Activated naive CD4-positive, alpha-beta T cell treated with anti-CD3 and anti-CD28 coated beads for 36 hours (primary cell): ENCODE measurements at places on chromosomes 4 and X. TPM values are rescaled to one million over a fixed set of nuclear protein-coding genes. Genes with fewer than 3 reads are reported as not detected.

DNA sequence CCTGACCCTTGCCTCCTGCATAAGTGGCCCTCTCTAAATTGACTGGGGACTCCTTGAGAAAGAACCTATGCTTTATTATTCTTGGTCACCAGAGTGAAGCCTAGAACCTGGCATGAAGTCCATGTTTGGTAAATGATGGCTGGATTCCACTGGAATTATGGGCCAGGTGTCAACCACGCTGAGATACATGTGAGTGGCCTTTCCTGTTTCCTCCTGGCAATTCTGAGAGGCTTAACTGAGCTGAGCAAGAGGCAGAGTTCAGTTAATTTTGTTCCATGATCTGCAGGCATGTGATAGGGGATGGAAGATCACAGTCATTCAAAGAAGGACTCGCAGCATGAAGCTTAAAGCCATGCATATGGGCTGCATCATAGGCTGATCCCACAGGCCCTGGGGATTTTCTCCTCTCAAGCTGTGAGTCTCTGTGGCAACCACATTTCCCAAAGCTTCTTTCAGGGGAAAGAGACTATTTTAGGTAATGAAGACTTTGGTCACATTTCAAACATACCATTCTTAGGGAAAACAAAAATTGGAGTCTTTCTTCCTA lies 69.4 kb upstream of the CLNK start:
- DNase-seq: no peak

DNA sequence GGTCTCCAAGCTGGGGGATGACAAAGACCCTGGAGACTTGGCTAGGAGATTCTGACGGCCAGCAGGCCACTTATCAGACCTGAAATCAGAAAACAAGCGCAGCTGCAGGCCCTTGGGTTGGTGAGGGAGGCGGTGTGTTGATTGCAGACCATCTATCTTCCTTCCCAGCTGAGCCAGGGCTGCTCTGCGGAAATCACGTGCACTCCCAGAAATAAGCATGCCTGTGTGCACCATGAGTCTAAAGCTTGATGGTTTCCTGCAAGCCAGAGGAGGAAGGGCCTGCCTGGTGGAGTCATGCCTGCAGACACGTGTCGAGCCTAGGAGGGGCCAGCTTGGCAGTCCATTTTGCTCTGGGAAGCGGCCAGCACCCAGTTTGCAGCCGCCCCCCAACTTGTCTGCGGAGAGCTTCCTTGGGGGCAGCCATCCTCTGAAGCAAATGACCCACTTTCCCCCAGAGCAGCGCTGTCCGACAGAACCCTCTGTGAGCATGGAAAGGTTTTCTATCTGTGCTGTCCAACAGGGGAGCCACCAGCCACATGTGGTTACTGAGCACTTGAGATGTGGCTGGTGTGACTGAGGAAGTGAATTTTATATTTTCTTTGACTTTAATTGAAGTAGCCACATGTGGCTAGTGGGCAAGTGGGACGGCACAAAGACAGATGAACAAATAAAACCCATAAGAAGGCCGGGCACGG lies 175.7 kb upstream of the BCOR start:
- peak; percentile 13 for DNase-seq

The CT45A5 gene
- total RNA-seq: not detected

The TRAM1L1 gene
- total RNA-seq: not detected

DNA sequence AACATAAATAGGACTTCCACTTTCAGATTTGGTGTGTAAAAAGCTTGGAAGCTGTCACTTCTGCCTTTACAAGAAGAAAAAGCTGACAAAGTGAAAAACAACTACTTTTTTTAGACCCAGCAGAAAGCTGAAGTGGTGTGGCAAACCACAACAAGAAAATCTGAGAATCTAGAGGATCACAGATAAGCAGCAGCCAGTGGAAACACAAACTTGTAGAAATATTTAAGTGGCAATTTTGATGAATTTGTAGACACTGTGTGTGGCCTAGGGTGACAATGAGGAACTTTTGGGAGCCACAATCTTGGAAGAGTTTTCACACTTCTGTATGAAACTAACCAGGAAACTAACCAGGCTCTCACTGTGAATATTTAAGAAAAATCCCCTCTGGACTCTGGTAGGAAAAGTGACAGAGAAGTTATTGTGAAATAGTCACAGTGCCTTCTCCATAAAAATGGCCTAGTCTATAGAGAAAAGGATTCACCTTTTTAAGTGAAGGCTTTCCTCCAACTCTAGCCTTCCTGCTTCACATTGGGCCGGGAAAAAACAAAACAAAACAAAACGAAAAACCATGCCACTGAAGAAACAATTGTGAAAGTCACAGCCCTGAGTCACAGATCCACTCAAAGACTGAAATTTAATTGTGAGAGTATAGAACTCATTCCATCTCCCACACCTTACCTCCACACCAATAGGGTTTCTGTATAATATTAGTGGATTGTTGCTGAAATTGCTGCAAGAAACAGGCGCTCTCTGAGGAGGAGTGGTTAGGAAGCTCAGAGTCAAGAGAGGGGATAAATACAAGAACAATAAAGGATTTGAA lies 26.7 kb upstream of the GUCY1A1 start:
- DNase-seq: no peak

GRCh38 chr4:145557720-145558119 lies 61.5 kb upstream of the MMAA start:
- DNase-seq: peak; percentile 73

The TCEAL6 gene
- not detected for total RNA-seq

GRCh38 chr4:140125374-140125773 lies 28.6 kb downstream of the MAML3 start:
- DNase-seq: no peak

The AFF2 gene
- total RNA-seq: 2.0 TPM

The GLRA3 gene
- not detected for total RNA-seq

The TEX13D gene
- total RNA-seq: not detected

The AADAT gene
- not detected for total RNA-seq

DNA sequence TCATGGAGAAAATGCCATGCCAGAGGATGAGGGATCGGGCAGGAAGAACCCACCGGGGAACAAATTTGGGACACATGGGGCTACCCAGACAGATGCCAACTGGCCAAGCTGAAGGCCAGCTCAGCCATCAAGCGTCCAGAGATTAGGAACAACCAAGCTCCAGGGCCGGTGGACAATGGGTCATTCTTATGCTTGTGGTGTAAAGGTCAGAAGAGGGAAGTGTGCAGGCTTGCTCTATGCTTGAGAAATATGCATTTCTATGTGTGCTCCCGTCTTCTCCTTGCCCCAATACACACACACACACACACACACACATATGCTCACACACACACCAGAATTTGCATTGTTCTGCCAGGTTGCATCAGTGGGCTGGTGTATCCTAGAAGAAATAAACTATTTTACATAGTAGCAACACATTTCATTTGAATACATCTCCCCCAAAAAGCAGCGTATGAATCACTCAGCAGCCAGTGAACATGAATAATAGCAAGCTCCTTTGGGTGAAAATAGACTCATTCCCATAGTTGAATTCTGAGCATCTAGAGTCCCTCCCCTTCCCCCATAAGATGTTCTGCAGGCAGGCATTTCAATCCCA lies 201.9 kb upstream of the PPARGC1A start:
- no peak for DNase-seq

DNA sequence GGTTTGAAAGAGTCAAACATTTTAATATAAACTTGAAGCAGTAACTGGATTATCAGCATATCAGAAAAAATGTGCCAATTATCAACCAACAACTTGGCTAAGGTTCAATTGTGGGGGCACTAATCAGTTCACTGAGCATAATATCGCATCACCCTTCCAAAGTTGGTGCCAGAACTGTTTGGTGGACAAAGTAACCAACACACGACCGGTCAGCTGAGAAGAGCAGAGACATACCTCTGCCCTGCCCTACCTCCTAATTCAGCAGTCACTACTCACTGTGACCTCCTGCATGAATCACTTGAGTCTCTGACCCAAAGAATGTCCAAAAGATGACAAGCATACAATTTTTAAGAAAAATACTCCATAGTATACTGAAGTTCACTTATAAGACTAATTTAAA lies 53.2 kb downstream of the TSPAN5 start:
- no peak for DNase-seq

The LRCH2 gene
- total RNA-seq: not detected

The CLDN2 gene
- total RNA-seq: not detected

DNA sequence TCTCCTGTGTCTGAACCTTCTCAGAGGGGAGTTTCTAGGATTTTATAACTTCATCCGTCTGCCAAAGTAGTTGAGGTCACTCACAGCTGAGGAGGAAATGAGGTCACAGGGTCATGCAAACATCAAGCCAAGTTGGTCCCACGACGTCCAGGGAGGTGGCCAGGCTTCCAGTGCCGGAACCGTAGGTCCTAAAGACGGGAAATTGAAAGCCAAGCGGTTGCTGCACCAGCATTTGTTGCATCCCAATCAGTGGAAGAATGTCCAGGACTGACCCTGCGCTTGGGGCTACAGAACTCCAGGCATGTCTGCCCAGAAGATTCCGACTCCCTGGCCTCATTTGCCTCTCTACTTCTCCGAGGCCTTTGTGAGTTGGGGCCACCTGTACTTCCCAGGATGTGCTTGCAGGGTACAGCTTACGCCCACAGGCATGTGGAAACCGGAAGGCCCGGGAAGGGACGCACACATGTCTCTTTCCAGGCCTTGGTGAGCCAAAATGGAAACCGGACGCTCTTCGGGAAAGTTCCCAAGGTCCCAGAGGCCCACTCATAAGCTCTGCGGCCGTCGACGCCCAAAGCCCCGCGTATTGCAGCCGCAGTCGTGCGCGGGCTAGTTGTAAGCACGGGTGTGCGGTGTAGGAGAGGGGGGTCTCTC lies 9.3 kb downstream of the PRDM8 start:
- DNase-seq: no peak

DNA sequence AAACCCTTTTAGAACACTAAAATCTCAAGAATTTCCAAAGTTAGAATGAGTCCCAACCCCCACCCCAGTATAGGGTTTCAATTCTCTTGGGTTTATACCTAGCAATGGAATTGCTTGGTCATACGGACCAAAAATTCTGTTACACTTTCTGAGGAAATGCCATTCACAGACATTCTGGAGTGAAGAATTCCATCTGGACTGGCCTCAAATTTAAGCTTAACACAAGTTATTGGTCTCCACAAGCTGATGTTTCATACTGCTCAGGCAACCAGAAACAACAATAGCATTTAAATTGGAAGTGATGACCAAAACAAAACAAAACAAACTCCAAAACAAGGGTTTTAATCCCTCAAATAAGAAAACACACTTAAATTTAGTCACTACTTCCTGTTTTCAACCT lies 51.1 kb downstream of the GPC4 start:
- DNase-seq: no peak

DNA sequence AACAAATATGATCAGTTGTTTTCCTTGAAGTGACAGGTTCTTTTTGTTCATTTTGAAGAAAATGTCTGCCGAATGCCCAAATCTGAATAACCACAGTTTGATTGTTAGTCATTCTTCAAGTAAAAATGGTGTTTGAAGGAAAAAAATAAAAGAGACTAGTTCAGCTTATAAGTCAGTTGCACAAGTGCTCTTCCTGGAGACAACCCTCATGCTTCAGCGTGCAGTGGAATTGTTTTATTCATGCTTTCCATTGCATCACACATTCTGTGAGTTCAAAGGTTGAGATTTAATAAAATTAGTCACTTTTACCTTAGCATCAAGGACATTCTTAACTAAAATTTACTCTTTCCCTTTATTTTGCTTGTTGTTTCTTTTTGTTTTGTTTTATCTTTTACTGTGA lies 404.9 kb downstream of the ZNF674 start:
- peak; percentile 46 for DNase-seq

GRCh38 chr4:128718768-128719167 lies 90.7 kb upstream of the JADE1 start:
- no peak for DNase-seq

DNA sequence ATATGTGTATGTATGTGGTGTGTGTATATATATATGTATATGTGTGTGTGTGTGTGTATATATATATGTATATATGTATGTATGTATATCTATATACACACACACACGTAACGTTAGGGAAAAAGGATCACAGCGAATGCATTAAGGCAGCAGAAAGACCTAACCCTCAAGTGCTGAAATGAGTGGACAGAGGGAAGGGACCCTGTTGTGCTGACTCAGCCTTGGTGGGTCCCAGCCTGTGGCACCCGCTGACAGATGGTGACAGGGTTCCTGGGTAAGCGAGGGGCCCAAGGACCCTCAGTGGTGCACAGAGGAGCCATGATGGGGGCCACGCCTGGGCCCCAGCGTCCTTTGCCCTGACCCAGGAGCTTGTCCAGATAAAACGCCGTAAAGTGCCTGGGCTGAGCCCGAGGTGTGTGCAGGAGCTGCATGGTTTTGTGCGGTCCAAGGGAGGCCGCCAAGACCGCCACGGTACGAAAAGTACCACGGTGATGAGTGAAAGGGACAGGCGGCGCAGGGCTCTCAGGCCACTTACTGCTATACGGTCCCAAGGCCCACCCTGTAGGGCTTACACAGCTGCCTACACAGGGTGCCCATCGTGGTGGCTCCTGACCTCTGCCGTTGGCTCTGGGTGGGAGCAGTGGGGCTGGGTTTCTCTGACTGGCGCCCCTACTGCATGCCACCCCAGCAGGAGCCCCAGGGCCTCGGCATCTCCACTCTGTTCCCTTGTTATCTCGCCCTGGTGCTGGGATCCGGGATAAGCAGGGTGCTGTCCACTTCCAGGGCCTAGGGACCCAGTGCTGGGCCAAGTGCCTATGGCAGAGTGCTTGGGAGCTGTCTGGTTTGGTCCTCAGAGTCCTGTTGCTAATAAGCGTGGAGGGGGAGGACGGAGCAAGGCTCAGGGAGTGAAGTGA lies 10.0 kb downstream of the SH3BP2 start:
- no peak for DNase-seq

DNA sequence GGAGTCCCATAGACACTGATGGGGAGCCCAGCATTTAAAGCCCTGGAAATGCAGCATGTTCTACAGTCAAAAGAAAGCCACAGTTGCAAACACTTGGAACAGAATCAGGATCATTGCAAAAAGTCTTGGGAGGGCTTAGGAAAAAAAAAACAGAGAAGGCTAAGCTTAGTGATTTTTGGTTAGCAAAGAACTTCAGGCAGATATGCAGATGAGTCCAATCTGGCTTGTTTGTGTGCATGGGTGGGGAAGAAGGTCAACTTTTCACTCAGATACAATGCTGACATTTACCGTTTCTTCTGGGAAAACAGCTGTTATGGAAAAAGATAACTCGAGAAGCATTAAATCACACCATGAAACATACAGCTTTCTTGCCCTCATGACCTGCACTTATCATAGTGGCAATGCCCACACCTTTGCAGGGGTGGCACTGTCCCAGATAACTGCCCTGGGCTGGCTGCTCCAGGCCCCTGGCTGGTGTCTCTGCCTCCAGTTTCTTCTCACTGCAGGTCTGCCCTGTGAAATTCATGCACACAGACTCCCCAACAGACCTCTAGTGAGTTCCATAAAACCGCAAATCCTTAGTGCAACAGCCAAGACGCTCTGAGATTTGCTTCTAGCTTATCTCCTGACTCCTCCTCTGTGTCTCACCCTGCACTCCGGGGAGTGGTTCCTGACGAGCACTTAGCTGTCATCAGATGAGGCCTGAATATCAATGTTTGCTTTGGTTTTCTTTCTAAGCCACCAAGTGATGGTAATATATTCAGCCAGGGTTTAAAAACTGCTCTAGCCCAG lies 99.2 kb downstream of the DRD5 start:
- DNase-seq: no peak

The ARAP2 gene
- total RNA-seq: 29.6 TPM
